ENCODE measurements at places on chromosomes 4 and X.

- DNase-seq = no peak
These were observed 260.6 kb downstream of the NKX6-1 start for GRCh38 chr4:84238247-84239090.

DNA sequence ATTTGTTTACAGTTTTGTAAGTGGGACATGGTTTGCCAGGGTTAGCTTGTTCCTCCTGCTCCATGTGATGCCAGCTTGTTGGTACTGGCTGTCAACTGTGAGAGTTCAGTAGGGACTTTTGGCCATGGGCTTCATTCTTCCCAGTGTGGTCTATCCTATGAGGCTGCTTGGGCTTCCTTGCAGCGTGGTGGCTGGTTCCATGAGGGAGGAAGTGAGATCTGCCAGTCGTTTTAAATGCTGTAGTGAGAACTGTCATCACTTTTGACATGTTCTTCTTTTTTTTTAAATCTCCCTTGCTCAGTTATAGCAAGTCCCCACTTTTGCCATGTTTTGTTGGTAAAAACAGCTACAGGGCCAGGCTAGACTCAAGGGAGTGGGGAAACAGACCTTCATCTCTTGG, 15.9 kb downstream of the NSD2 start:
- no peak for DNase-seq

DNA sequence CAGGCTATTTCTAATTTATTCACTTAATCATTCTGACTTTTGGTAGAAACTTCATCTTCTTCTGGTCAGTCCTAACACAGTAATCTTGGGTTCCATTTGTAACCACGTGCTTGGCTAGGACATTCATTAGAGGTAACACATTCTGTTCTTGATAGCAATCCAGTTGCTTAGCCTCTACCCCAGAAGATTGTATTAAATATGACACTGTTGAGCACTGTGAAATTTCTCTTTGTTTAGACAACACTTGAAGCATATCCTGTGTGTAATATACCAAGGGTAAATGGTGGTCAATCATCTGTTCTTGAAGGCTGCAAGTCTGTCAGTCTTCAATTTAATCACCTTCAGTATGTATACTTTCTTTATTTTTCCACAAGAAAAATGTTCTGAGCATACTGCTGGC, 523.0 kb downstream of the ANKRD50 start:
- DNase-seq = no peak

DNA sequence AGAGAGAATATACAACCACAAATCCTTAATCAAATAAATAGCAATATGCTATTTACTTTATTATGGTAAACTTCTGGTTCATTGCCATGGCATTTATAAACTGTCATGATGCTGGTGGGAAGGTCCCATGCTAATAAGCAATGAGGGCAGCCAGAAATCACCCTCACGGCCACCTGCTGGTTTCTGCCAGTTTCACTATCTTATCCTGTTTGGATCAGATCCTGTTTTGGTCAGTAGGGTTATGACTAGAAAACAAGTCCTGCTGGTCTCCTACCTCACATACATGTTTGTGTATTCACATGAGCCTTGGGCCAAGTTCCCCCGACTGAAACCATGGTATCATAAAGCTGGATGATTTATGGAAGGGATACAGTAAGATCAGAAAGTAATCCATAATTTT, 28.1 kb downstream of the XAGE5 start:
- peak; percentile 27 for DNase-seq

DNA sequence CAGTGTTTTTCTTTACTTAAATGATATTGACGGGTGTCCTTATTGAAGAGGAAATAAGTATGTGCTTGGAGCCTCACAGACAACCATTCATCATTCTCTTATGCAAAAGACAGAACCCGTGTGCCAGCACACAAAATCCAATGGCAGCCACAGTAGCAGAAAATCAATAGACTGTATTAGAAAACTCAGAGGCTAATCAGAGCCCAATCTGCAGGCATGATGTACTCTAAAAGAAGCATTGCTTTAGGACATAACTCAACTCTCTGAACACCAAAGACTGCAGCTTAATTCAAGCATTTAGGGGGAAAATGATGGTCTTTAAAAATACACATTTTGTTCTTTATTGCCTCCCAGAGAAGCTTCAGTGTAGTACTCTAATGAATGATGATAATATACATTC, 476.9 kb downstream of the PDHA2 start:
- DNase-seq = no peak

DNA sequence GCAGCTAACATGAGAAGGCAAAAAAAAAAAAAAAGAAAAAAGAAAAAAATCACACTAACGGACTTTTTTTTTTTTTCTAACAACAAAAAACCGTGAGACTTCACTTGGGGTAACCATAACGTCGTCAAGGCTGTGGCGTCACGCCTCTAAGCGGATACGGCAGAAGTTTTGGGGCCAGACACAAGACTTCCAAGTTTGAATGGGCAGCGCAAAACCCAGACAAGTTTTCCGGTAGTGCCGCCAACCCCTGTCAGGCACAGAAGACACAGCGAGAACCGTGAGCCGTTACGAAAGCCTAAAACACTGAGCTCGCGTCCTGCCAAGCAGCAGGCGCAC, 556 bp upstream of the SMARCA5 start:
- DNase-seq = no peak

- no peak for DNase-seq
These were observed 8.0 kb downstream of the MSX1 start for GRCh38 chr4:4867375-4868039.

DNA sequence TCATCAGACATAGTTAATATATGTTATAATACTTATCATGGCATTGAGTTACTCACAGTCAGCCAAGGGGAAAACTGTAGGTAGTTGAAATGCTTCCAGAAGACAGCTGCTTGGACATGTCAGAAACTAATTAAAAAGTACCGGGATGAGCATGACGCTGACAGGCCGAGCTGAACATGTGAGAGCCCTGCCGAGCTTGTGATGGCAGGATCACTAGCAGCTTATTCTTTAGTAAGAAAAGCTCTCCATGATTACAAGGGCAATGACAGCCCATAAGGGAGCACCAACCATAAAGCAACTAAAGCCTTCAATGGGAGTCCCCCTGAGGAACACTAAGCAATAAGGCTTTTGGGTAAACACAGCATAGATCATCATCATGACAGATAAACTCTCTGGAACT, 435.6 kb downstream of the TLL1 start:
- DNase-seq = no peak

DNA sequence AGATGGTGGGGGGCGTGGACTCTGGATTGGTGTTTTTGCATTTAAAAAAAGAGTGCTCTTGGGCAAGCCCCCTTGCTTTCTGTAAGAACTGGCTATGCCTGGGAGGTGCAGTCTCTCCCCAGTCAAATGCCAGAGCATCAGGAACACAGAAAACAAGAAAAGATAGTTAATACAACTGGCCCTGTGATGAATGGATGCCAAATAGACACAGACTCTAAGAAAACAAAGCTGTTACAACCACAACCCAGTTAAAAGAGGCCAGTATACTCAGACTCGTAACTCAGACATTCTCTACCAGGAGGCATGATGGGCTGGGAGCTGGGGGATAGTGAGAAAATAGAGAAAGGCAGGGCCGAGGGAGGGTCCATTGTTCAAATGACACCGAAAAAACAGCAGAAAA, 32.5 kb upstream of the C1QTNF7 start:
- DNase-seq = no peak

DNA sequence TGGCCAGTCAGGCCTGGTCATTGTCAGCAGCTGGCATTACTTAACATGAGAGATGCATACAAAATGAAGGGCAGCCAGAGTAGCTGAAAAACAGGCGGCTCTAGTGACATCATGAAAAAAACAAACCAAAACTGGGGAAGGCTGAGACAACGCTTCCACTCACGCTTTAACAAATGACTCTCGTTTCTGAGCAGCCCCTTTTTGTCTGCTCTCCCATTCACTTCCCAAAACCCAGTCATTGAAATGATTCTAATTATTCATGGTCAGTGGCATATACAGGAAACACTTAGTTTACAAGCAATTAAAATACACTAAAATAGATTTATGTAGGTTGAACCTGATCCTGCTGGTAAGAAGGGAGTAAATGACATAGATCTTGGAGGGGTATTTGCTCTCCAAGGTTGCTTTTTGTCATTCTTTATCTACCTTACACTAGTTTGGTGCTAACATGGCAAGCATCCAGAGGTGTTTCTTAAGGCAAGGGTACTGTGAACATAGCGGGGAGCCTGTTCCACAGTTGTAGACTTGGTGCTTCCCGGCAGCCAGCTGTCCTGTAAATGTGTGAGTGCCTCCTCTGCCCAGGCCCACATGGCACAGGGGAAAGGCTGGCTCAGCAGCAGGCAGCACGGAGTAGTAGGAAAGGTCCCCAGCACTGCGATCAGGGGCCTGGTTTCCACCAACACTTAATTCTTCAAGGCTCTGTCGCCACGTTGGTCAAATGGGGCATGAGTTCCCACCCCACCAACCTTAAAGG, 61.2 kb upstream of the CITED1 start:
- DNase-seq = no peak

- DNase-seq = no peak
These were observed 41.5 kb downstream of the SOWAHB start for GRCh38 chr4:76856243-76857073.

GRCh38 chrX:15781961-15782699, 8.2 kb upstream of the ZRSR2 start:
- DNase-seq = no peak

DNA sequence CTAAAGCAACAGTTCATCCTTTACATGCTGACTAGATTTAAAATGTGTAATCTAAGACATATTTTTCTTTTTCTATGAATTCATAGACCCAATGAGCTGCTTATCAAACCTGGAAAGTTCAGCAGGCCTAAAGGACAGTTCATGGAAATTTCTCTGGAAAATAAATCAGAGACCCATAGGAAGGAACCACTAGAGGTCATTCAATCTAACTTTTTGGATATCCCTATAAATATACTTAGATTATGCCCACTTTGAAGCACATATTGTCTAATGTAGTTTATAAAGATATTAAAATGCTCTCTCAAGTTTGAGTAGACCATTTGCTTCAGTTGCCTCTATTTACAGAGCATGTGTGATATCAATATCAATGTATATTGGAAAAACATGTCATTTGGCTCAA, 473.0 kb downstream of the FAT4 start:
- DNase-seq = no peak

DNA sequence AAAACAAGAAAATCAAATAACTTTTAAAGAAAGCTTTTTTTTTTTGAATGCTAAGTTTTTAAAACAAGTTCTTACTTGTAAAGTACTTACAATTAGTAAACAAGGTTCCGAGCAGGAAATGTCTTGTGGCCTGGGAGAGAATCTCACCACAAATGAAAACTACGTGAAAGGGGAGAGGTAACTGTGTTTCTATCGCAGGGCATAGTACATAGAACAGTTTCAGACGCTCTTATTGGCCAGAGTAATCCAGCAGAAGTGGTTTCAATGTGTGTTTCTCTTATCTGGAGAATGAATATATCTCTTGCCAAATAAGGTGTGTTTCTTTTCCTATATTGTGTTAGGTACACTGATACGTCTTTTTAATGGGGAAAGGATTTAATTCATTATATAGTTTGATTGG, at the start of gene PLAC8:
PLAC8 (minus strand) TSS at position 154 of the 400 bp plus-strand sequence. CDS start 6,808 bp downstream, outside the sequence.
- no peak for DNase-seq

- DNase-seq = no peak
These were observed 20.1 kb downstream of the ZNF185 start for GRCh38 chrX:152917656-152918579.

GRCh38 chr4:121574618-121575017, 122.2 kb downstream of the ANXA5 start:
- no peak for DNase-seq

DNA sequence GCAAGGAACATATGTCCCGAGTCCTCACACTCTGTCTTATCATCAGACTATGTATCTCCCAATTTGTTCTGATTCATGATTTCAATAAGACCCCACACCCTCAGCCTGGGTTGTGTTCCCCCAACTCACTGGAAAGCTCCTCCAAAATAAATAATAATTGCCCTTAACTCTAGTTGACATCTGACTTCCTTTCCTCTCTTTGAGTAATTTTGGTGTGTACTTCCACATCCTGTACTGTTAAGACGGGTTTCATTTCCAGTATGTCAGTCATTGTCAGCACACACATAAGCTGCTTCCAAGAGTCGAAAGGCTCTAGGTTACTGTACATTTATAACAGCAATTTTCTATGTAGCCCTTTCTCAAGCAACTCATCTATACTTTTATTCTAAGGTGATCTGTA, 52.2 kb upstream of the C1QTNF7 start:
- no peak for DNase-seq

- no peak for DNase-seq
These were observed 272.4 kb upstream of the KCNIP4 start for GRCh38 chr4:22220965-22221364.

GRCh38 chr4:168124008-168124641, 31.8 kb downstream of the ANXA10 start:
- no peak for DNase-seq

DNA sequence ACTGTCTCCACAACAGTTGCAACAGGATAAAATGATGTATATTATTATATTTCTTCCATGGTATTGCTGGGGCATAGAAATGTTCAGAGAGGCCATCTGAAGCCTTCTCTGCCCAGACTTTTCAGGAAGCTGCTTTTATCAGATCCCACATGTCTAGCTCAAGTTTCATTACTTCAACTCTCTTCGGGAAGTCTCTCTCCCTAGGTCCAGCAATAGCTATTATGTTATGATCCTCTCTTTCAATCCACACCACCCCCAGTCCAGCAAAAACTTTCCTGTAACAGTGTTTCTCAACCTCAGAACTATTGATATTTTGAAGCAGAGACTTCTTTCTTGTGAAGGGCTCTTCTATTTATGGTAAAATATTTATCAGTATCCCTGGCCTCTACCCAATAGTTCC, 44.9 kb downstream of the CXCL1 start:
- no peak for DNase-seq

- DNase-seq = no peak
These were observed 1.7 kb upstream of the NDP start for GRCh38 chrX:43974741-43975465.

DNA sequence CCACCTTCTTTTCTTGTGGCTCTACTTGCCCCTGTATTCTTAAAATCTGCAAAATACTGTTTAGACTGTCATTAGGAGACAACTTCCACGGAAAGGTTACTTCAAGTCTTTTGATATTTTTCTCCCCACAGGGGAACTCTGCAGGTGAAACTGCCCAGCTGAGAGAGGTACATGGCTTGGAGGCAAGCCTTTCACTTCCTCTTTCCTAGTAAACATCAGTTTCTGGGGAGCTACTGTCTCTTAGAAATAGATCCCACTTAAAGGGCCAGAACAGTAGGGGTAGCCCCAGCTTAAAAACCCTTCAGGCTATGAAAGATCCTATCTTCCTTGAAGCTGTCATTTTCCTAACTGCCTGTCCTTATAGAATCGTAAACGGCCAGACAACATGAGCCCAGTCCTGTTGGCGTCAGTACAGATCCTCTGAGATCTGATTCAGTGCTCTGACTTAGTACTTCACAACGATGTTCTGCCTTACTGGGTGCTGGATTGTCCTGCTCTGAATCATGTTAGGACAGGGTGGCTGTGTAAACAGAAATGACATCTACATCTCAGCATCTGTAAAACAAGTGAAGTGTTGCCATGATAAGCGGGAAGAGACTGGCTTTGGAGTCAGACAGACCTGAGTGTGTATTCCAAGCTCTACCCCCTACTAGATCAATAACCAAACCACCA, 102.1 kb downstream of the ITIH6 start:
- no peak for DNase-seq

GRCh38 chr4:16142598-16143310, 58.9 kb upstream of the PROM1 start:
- no peak for DNase-seq

- DNase-seq = no peak
These were observed 2158.6 kb upstream of the TENM3 start for GRCh38 chr4:180084561-180084960.

- DNase-seq = no peak
These were observed at the start of gene HPGDS for GRCh38 chr4:94342694-94343093. HPGDS (minus strand) TSS chr4:94342836; CDS start chr4:94334629, 8,207 bp downstream.

- DNase-seq = no peak
These were observed 95.2 kb upstream of the DKK2 start for GRCh38 chr4:107131295-107131694.

Data from LNCaP clone FGC (cell line).